ENCODE measurements at places on chromosomes 6 and 20.

DNA sequence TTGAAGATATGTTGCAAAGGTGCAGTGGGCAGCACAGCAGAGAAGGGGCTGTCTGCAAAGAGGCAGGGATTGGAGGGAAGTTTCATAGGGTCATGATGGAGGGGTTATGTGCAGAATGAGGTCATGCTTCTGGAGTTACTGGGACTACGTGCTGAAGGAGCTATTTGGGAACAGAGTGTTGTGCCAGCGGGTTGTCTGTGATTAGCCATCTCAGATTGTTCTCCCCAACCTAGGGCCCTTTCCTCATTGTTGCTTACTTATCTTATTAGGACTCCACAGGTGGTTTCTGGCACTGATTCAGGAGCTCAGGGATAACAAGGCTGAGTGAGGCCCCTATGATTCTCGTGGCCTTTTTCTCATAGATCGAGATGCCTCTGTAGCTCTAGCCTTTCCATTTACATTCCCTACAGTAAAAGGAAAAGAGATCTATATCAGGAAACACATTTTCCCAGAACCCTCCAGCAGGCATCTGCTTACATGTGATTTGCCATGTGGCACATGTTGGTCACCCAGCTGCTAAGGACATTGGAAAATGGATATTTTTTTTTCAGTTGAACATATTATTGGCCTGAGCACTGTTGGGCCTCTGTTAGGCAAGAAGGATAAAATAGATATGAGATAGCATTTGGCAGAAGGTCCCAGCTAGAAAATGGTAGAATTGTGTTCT, 429.6 kb upstream of the PLCB4 start:
- DNase-seq, result no peak

DNA sequence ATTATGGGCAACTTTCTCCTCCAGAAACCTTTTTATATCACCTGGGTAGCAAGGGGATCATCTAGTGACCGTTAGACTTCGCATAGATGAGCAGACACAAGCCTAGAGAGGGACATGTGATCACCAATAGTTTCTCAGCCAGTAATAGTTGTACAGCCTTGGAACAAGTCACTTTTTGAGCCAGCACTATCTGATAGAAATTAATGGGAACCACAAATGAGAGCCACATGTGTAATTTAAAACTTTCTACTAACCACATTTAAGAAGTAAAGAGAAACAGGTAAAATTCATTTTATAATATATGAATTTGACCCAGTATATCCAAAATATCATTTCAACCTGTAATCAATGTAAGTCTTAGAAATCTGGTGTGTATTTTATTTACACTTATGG, 592 bp upstream of the CTNNBL1 start:
- DNase-seq, result no peak

- DNase-seq, result no peak
Measured at GRCh38 chr6:133834472-133835170, 54.3 kb upstream of the TCF21 start.

DNA sequence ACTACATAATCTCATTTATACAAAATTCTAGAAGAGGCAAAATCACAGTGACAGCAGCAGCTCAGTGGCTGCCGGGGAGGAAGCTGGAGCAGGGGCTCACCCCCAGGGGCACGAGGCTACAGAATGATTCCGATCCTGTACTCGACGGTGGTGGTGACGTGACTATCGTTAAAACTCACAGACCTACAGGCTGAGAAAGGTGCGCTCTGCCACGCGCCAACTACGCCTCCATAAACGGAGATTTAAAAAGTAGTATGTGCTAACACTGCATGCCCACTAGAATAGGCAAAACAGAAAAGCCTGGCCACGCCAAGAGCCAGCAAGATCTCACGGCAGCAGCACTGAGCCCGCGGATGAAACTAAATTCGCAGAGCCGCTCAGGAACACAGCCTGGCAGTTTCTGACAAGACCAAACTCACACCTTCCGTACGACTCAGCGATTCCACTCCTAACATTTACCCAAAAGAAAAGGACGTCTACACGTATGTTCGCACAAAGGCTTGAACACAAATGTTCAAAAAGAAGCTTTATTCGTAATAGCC, 25.2 kb downstream of the TAF4 start:
- no peak for DNase-seq

DNA sequence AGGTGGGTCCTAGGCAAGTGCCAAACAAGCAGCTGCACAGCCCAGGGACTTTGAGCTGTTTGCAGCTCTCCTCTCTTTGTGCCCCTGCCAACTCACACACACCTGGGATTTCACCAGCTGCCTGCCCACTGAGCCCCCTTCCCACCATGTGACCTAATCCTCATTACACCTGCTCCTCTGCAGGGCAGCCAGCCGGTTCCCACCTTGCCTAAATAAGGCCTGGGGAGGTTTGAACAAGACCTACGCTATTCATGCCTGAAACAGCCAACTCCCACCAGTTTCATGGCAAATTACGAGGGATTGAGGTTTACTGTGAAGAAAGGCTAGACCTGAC, 92.6 kb upstream of the SOX4 start:
- DNase-seq, result no peak

- no peak for DNase-seq
Measured at GRCh38 chr6:44556046-44556445, 168.5 kb downstream of the CDC5L start.

GRCh38 chr6:168101590-168102314, 22.7 kb upstream of the FRMD1 start:
- DNase-seq, result no peak
